MCF 10A (cell line): ENCODE measurements at places on chromosomes 13 and 19. TPM values are rescaled to one million over a fixed set of nuclear protein-coding genes. Genes with fewer than 3 reads are reported as not detected.

Gene LILRA2
- not detected in 2 replicates for total RNA-seq

Gene CBARP
- total RNA-seq: 7.0 and 8.2 TPM in 2 replicates

Gene ZNF552
- 5.5 and 5.6 TPM in 2 replicates for total RNA-seq

Gene C19orf73
- total RNA-seq: 2.4 and 3.2 TPM in 2 replicates

Gene ZNF90
- not detected in 2 replicates for total RNA-seq

Gene C13orf42
- not detected in 2 replicates for total RNA-seq

Gene ZNF677
- not detected in 2 replicates for total RNA-seq

Gene ADM5
- total RNA-seq: 1.8 and 2.9 TPM in 2 replicates

Gene ZNF570
- total RNA-seq: 0.96 and 1.4 TPM in 2 replicates

Gene CCDC169
- total RNA-seq: 5.7 and 5.9 TPM in 2 replicates

Gene CBLC
- 9.6 and 14.6 TPM in 2 replicates for total RNA-seq

Gene REEP6
- total RNA-seq: 3.8 TPM in 2 replicates

Gene GPR4
- total RNA-seq: not detected in 2 replicates

Gene FLT3LG
- 1.5 and 3.6 TPM in 2 replicates for total RNA-seq

Gene EDNRB
- not detected in 2 replicates for total RNA-seq

Gene MATK
- not detected in 2 replicates for total RNA-seq

Gene ZNF439
- total RNA-seq: not detected in 2 replicates

Gene ZNF541
- not detected in 2 replicates for total RNA-seq

Gene SSC5D
- 0.33 and 0.59 TPM in 2 replicates for total RNA-seq

Gene IRGQ
- 21.0 and 26.5 TPM in 2 replicates for total RNA-seq

Gene ADAT3
- 6.8 and 6.9 TPM in 2 replicates for total RNA-seq

Gene CEACAM7
- not detected in 2 replicates for total RNA-seq

Gene ADAMTSL5
- total RNA-seq: 11.1 and 13.7 TPM in 2 replicates
